Gastrocnemius medialis (tissue), 4 donors: ENCODE measurements at places on chromosomes 2 and 18. TPM values are rescaled to one million over a fixed set of nuclear protein-coding genes. Genes with fewer than 3 reads are reported as not detected.

Gene LIMS3
- total RNA-seq: 13.2 TPM

Gene TUBA4B
- not detected for total RNA-seq

- no peaks in the 10 kb centered on the region for H3K4me1 ChIP-seq
- no peak overlapping the region for H3K27ac ChIP-seq
- no peak for DNase-seq
- no peaks in the 10 kb centered on the region for H3K27me3 ChIP-seq
Measured at GRCh38 chr18:21433436-21433835, 167.1 kb downstream of the ESCO1 start.

GRCh38 chr2:239396881-239397681, 3.7 kb downstream of the HDAC4 start:
- no peaks in the 10 kb centered on the region for H3K36me3 ChIP-seq
- peak; percentile 82 for DNase-seq
- no peaks in the 10 kb centered on the region for H3K27me3 ChIP-seq
- peak overlapping the region; percentile 74 for H3K27ac ChIP-seq
- H3K4me1 ChIP-seq: peaks cover 55% of the 10 kb centered on the region

- no peaks in the 10 kb centered on the region for H3K36me3 ChIP-seq
- no peak overlapping the region for H3K4me3 ChIP-seq
- no peaks in the 10 kb centered on the region for H3K27me3 ChIP-seq
- no peaks in the 10 kb centered on the region for H3K4me1 ChIP-seq
- DNase-seq: no peak
Measured at GRCh38 chr2:140589273-140589672, 1541.5 kb downstream of the LRP1B start.

GRCh38 chr2:226799211-226799975, at the start of gene IRS1:
TSS of gene IRS1 (minus strand) at chr2:226799820. CDS start at chr2:226798738, 1,082 bp downstream.
- H3K4me1 ChIP-seq: peaks cover 44% of the 10 kb centered on the region
- no peaks in the 10 kb centered on the region for H3K27me3 ChIP-seq
- peak within 1 kb of the TSS; percentile 95 for H3K4me3 ChIP-seq
- peak within 1 kb of the TSS; percentile 95 for H3K27ac ChIP-seq
- DNase-seq: peak; percentile 45

GRCh38 chr2:27255660-27256059, 7.2 kb downstream of the SLC30A3 start:
- no peaks in the 10 kb centered on the region for H3K4me1 ChIP-seq
- no peaks in the 10 kb centered on the region for H3K36me3 ChIP-seq

GRCh38 chr2:216583147-216583546, 50.1 kb upstream of the IGFBP2 start:
- H3K27me3 ChIP-seq: no peaks in the 10 kb centered on the region
- no peak overlapping the region for H3K27ac ChIP-seq
- no peak overlapping the region for H3K4me3 ChIP-seq
- DNase-seq: no peak
- no peaks in the 10 kb centered on the region for H3K4me1 ChIP-seq

DNA sequence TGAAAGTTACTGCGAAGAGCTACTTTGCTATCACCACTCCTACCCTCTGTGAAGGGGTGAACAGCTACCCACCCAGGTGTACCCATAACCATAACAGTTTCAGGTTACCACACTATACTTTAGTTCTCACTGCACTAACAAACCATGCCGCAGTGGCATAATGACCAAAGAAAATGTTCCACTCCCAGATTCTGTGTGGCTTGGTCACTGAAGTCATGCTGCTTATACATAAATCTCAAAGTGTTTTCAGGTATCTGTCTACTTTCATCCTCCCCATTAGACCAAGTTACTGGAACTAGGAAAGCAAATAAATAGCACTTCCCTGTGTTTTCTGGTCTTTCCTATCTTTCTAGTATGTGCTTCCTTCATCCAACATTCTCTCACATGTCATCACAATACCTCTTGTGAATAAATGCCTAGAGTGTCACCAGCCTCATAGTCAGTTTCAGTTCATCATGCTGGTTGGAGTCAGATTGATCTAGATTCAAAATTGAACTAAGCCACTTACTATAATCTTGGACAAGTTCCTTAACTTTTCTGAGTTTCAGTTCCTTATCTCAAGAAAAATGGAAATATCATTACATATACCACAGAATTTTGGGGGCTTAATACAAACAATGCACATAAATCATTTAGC, 293.6 kb downstream of the FSIP2 start:
- no peak overlapping the region for H3K4me3 ChIP-seq
- DNase-seq: no peak
- no peaks in the 10 kb centered on the region for H3K36me3 ChIP-seq
- no peaks in the 10 kb centered on the region for H3K4me1 ChIP-seq
- H3K27ac ChIP-seq: no peak overlapping the region
- H3K27me3 ChIP-seq: no peaks in the 10 kb centered on the region

DNA sequence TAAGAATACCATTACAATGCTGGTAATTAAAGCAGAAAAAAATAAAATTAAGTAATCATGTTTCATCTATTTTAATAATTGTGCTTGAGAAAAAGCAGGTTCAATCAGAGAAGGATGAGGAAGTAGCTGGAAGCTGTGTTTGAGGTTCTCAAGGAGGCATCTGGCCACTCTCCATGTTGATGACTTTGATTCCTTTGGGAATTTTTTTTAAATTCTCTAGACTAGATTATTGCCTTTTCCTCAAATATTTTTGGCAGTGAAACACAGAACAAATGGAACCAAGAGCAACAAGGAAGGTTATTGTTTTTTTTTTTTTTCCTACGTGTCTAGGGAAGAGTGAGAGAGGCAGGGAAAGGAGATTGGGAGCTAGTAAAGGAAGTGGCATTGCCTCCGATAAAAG, 99.9 kb upstream of the NRP2 start:
- no peaks in the 10 kb centered on the region for H3K4me1 ChIP-seq
- H3K4me3 ChIP-seq: no peak overlapping the region
- no peak for DNase-seq
- no peak overlapping the region for H3K27ac ChIP-seq
- H3K36me3 ChIP-seq: no peaks in the 10 kb centered on the region
- no peaks in the 10 kb centered on the region for H3K27me3 ChIP-seq

GRCh38 chr2:54516842-54517241, 60.7 kb downstream of the SPTBN1 start:
- no peak overlapping the region for H3K4me3 ChIP-seq
- H3K27me3 ChIP-seq: no peaks in the 10 kb centered on the region
- H3K4me1 ChIP-seq: peaks cover 5% of the 10 kb centered on the region
- H3K36me3 ChIP-seq: no peaks in the 10 kb centered on the region
- H3K27ac ChIP-seq: no peak overlapping the region
- no peak for DNase-seq

DNA sequence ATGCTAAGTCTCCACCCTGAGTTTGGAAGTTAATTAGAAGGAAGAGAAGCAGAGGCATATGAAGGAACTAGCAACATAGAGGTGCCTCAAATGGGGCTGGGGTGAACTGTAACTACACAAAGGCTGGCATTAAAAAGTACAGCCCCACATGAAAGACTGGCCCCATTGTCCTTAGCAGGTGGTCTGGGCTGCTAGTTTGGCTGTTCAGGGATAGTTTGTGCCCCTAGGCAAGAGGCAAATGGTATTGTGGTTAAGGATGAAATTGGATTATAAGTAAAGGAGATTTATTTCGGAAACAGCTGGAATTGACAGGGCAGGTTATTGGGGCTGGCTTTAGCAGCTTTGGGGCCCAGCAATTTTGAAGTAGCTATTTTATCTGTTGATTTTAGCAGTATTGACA, 365.7 kb upstream of the TNP1 start:
- H3K4me1 ChIP-seq: no peaks in the 10 kb centered on the region
- H3K36me3 ChIP-seq: no peaks in the 10 kb centered on the region
- DNase-seq: no peak
- no peak overlapping the region for H3K4me3 ChIP-seq
- no peak overlapping the region for H3K27ac ChIP-seq

GRCh38 chr2:10691521-10691920, 1.7 kb upstream of the NOL10 start:
- H3K27ac ChIP-seq: no peak overlapping the region
- DNase-seq: no peak
- H3K4me1 ChIP-seq: peaks cover 22% of the 10 kb centered on the region
- H3K4me3 ChIP-seq: no peak overlapping the region

- no peaks in the 10 kb centered on the region for H3K36me3 ChIP-seq
- no peaks in the 10 kb centered on the region for H3K4me1 ChIP-seq
- H3K4me3 ChIP-seq: no peak overlapping the region
- H3K27me3 ChIP-seq: no peaks in the 10 kb centered on the region
- DNase-seq: peak; percentile 34
- H3K27ac ChIP-seq: peak overlapping the region; percentile 23
Measured at GRCh38 chr2:162475661-162476060, 131.7 kb downstream of the GCA start.

- no peak for DNase-seq
- H3K36me3 ChIP-seq: no peaks in the 10 kb centered on the region
- peak overlapping the region; percentile 64 for H3K4me3 ChIP-seq
- H3K4me1 ChIP-seq: peaks cover 6% of the 10 kb centered on the region
- no peaks in the 10 kb centered on the region for H3K27me3 ChIP-seq
Measured at GRCh38 chr2:109129921-109130722, 1.1 kb downstream of the SH3RF3 start.

DNA sequence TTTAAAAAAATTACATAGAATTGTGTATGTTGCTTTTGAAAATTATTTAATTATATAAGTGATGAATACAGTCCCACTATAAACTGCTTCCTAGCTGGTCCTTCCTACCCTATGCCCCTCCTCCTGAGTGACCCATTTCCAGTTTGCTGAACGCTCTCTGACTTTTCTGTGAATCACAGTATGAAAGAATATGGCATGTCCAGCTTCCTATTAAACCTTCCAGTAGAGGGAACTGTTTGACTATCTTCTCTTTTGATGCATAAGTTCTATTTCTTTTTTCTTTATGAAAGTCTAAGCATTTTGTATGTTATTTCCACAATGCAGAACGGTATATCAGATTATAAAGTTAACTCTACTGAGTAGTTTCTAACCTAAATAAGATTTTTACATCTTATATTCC, 41.3 kb downstream of the PSMG2 start:
- H3K27me3 ChIP-seq: no peaks in the 10 kb centered on the region
- no peaks in the 10 kb centered on the region for H3K4me1 ChIP-seq
- no peak overlapping the region for H3K4me3 ChIP-seq
- no peak for DNase-seq
- H3K27ac ChIP-seq: no peak overlapping the region

DNA sequence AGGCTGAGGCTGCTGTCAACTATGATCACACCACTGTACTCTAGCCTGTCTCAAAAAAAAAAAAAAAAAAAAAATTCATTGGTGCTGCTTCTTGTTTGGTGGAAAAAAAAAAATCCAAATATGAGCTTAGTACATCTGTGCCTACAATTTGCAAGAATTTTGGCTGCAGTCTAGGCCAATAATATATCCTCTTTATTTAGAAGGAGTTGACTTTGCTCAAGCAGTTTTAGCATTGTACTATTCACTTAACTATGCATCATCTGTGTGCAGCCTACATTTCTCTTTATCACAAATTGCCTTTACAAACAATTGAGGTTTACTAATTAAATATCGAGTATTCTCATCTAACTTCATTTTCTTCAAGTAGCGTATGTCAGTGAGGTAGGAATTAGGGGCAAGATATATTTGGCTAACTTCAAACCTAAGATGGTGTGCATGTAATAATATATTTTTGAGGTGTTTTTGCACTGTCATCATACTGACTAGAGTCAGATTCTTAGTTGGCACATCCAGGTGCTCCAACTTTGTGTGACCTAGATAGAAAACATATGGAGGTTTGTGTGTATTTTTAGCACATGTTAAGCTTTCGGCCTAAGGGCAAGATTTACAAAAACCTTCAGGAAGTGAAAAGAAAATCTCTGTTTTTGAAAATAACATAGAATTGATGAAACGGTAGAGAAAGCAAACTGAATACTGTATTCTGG, 51.8 kb downstream of the PMS1 start:
- no peak overlapping the region for H3K4me3 ChIP-seq
- H3K36me3 ChIP-seq: no peaks in the 10 kb centered on the region
- peaks cover 24% of the 10 kb centered on the region for H3K4me1 ChIP-seq

DNA sequence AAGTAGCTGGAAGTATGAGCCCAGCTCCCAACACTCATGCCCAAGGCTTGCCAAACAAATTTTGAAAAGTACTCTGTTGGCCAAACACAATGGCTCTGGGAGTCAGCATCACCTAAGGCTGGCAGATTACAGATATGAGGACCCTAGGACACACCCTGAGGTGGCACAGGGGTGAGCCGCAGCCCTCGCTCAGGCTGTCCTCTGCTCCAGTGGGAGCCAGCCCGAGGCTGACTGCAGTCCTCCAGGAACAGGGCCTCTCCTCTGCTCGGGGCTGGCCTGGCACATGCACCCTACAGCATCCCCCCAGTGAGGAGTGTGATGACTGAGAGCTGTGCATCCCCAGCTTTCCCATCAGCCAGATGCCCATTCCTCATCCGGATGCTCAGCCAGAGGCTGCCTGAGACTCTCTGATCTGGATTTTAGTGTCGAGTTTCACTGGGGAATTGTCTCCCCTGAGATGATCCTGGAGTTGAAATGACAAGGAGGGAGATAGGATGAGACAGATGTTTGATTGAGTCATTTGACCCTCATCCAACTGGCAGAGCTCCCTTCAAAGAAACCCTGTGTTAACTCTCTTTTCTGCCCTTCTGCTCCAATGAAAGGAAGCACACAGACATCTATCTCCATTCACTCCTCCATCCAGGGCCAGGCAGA, 269.3 kb upstream of the NCKAP5 start:
- H3K36me3 ChIP-seq: no peaks in the 10 kb centered on the region
- no peaks in the 10 kb centered on the region for H3K4me1 ChIP-seq
- H3K27me3 ChIP-seq: no peaks in the 10 kb centered on the region
- H3K4me3 ChIP-seq: no peak overlapping the region
- H3K27ac ChIP-seq: no peak overlapping the region
- DNase-seq: no peak
